ENCODE measurements at places on chromosomes 1 and 21. TPM values are rescaled to one million over a fixed set of nuclear protein-coding genes. Genes with fewer than 3 reads are reported as not detected.

GRCh38 chr1:24178407-24178806 lies 8.7 kb downstream of the IFNLR1 start:
- no peaks in the 10 kb centered on the region for H3K36me3 ChIP-seq
- no peak overlapping the region for H3K4me3 ChIP-seq
- no peak overlapping the region for H3K27ac ChIP-seq
- no peaks in the 10 kb centered on the region for H3K27me3 ChIP-seq
- H3K4me1 ChIP-seq, result no peaks in the 10 kb centered on the region

- H3K27me3 ChIP-seq, result no peaks in the 10 kb centered on the region
- no peak overlapping the region for H3K4me3 ChIP-seq
- no peak for DNase-seq
- H3K36me3 ChIP-seq, result no peaks in the 10 kb centered on the region
- no peaks in the 10 kb centered on the region for H3K4me1 ChIP-seq
- no peak overlapping the region for H3K27ac ChIP-seq
Observed at GRCh38 chr1:91622616-91623015, 122.0 kb downstream of the CDC7 start.

GRCh38 chr1:171139890-171140289 lies 45.2 kb upstream of the FMO2 start:
- no peak overlapping the region for H3K4me3 ChIP-seq
- H3K27me3 ChIP-seq, result no peaks in the 10 kb centered on the region
- H3K36me3 ChIP-seq, result no peaks in the 10 kb centered on the region
- H3K27ac ChIP-seq, result no peak overlapping the region

DNA sequence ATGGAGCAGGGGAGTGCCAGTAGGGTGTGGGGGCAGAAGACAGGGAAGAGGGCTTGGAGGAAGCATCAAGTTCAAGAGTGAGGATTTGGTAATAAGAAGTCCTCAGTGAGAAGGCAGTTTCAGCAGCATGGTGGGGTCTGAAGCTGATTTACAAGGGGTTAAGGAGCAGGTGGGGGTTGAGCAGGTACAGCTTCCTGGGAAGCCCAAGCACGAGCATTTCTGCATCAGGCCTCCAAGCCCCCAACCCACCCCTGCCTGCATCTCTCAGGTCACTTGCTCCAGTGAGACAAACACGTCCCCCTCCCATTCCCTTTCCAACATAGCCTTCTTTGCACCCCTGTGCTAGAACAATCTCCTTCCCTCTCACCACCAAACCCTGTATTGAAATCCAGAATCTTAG lies 574.7 kb downstream of the MATN1 start:
- no peaks in the 10 kb centered on the region for H3K4me1 ChIP-seq
- no peak overlapping the region for H3K4me3 ChIP-seq
- no peaks in the 10 kb centered on the region for H3K27me3 ChIP-seq
- H3K27ac ChIP-seq, result no peak overlapping the region
- no peaks in the 10 kb centered on the region for H3K36me3 ChIP-seq

GRCh38 chr1:67535474-67535873 lies 105.3 kb upstream of the SERBP1 start:
- no peak overlapping the region for H3K4me3 ChIP-seq
- H3K27ac ChIP-seq, result no peak overlapping the region
- H3K36me3 ChIP-seq, result no peaks in the 10 kb centered on the region
- H3K4me1 ChIP-seq, result no peaks in the 10 kb centered on the region
- peak; percentile 41 for DNase-seq
- no peaks in the 10 kb centered on the region for H3K27me3 ChIP-seq

GRCh38 chr1:167409183-167409582 lies 109.1 kb downstream of the CD247 start:
- peaks cover 19% of the 10 kb centered on the region for H3K36me3 ChIP-seq
- DNase-seq, result peak; percentile 46
- H3K27ac ChIP-seq, result no peak overlapping the region
- H3K27me3 ChIP-seq, result no peaks in the 10 kb centered on the region
- H3K4me1 ChIP-seq, result no peaks in the 10 kb centered on the region

DNA sequence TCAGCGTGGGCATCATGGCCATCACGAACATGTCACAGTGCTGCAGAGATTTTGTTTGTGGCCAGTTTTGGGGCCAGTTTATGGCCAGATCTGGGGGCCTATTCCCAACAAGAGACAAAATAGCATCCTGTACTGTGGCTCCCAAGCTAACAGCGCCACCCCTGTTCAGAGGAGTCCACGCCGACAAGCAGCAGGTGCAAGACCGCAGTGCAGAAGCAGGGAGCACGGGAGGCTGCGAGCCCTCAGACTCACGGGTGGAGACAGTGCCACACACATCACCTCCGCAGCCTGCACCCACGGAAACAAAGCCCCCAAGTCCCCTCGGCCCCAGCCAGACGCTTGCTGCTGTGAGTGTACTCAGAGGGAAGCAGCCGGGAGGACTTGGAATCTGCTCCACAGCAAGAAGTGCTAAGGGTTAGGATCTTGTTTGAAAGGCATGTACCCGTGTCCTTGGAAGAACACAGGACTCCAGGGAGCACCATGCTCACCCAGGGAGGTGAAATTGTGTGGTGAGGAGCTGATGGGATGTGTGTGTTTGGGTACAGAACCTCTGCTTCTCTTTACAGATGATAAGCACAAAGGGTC lies 7.1 kb downstream of the TCP10L start:
- no peaks in the 10 kb centered on the region for H3K27me3 ChIP-seq
- H3K27ac ChIP-seq, result no peak overlapping the region
- peak; percentile 58 for DNase-seq
- no peak overlapping the region for H3K4me3 ChIP-seq
- H3K36me3 ChIP-seq, result no peaks in the 10 kb centered on the region

- no peak overlapping the region for H3K27ac ChIP-seq
- H3K4me3 ChIP-seq, result peak overlapping the region; percentile 13
- peaks cover 15% of the 10 kb centered on the region for H3K4me1 ChIP-seq
- no peak for DNase-seq
Observed at GRCh38 chr1:17118706-17119075, 560 bp downstream of the PADI2 start.

DNA sequence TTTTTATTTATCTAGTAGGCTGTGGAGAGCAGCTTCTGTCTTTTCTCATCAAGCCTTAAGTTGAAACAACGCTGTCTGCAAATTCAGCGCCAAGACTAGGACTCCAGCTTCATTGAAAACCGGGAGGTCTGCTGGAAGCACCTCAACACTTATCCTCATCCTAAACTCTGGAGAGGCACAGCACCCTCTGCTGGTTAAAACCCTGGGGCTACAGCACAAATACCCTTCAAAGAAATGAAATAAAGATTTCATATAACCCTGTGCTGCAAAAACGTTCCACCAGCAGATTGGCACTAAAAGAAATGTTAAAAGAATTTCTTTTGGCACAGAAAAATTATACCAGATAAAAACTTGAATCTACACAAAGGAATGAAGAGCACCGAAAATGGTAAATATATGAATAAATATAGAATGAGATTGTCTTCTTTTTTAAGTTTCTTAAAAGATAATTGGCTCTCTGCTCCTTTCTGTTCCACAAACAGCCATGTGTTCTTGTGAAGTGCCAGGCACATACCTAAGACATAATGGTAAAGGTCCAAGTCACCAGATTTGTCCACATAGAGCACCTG lies 227.7 kb upstream of the SAMSN1 start:
- H3K27ac ChIP-seq, result no peak overlapping the region
- peak; percentile 69 for DNase-seq
- no peaks in the 10 kb centered on the region for H3K36me3 ChIP-seq
- no peaks in the 10 kb centered on the region for H3K27me3 ChIP-seq
- no peaks in the 10 kb centered on the region for H3K4me1 ChIP-seq
- H3K4me3 ChIP-seq, result no peak overlapping the region

- DNase-seq, result no peak
- no peaks in the 10 kb centered on the region for H3K27me3 ChIP-seq
- H3K4me3 ChIP-seq, result no peak overlapping the region
Observed at GRCh38 chr1:23469372-23469982, 14.5 kb downstream of the ASAP3 start.

- DNase-seq, result no peak
- H3K27me3 ChIP-seq, result no peaks in the 10 kb centered on the region
- H3K27ac ChIP-seq, result no peak overlapping the region
- no peaks in the 10 kb centered on the region for H3K4me1 ChIP-seq
Observed at GRCh38 chr1:56461158-56462127, 117.9 kb downstream of the PLPP3 start.

GRCh38 chr1:19251305-19252196 lies at the start of the genes EMC1 and MRTO4:
TSS of gene EMC1 (minus strand) at chr1:19251524. CDS start at chr1:19251509, 15 bp downstream.
TSS of gene MRTO4 (plus strand) at chr1:19251805. CDS start at chr1:19251836, 31 bp downstream.
- peak within 1 kb of the TSS; percentile 91 for H3K27ac ChIP-seq
- peak; percentile 92 for DNase-seq
- H3K36me3 ChIP-seq, result peaks cover 9% of the 10 kb centered on the region
- peaks cover 26% of the 10 kb centered on the region for H3K4me1 ChIP-seq
- H3K4me3 ChIP-seq, result peak within 1 kb of the TSS; percentile 75
- H3K27me3 ChIP-seq, result no peaks in the 10 kb centered on the region

DNA sequence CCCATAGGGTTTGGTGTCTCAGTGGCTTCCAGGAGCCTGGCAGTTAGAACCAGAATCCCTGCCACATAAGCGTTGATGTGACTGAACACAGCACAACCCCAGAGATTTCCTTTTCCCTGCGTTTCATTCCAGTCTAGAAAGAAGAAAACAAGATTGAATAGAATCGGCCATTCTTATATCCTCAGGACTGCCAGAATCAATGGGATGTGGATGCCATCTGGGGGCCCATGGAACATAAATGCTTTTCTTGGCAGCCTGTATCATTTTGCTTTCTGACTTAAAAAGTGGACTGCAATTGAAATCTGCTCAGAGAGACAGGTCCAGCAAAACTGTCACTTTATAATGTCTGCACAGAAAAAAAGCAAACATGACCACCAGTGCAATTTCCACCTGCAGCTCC lies 80.3 kb downstream of the DISC1 start:
- H3K36me3 ChIP-seq, result no peaks in the 10 kb centered on the region
- no peaks in the 10 kb centered on the region for H3K27me3 ChIP-seq
- no peak overlapping the region for H3K27ac ChIP-seq
- H3K4me1 ChIP-seq, result no peaks in the 10 kb centered on the region
- no peak overlapping the region for H3K4me3 ChIP-seq

DNA sequence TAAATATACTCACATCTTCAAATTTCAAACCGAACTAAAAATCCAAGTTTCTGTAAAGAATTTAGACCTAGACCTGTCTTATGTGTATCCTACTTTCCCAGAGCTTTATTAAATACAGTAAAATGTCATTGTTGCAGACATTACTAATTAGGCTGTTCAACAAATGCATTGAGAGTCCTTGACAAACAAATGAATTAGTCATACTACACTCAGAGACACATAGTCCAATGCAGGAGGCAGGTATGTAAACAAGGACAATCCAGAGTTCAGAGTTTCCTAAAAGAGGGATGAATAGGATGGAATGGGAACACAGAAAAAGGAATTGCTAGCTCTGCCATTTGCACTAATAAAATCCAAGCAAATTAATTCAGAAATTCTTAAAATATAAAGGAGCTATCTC lies 1.6 kb upstream of the EGLN1 start:
- H3K27me3 ChIP-seq, result peaks cover 6% of the 10 kb centered on the region
- H3K36me3 ChIP-seq, result no peaks in the 10 kb centered on the region
- no peak overlapping the region for H3K27ac ChIP-seq

GRCh38 chr1:24351247-24351646 lies 32.1 kb downstream of the GRHL3 start:
- H3K36me3 ChIP-seq, result no peaks in the 10 kb centered on the region
- H3K4me3 ChIP-seq, result no peak overlapping the region
- H3K27ac ChIP-seq, result no peak overlapping the region
- no peaks in the 10 kb centered on the region for H3K4me1 ChIP-seq

DNA sequence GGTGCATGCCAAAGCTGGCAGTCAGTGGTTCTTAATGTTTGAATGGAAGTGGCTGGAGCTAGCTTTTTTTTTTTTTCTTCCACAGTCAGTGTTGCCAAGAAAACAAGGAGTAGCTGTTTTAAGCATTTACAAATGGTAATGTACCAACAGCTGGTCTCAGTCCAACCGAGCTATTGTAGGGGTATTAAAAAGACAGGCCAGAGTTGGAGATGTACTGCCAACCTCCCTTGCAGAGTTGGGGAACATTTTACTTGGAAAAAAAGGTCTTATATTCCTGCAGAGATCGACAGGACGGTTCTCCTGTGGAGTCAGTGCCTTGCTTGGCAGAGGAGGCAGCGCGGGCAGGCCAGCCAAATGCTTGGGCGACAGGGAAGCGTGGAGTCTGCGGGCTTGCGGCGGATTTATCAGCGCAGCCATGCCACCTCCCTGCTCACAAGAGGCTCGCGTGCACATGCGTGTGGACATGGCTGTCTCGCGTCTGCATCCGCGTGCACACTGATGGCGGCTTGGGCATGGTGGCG lies 338.1 kb downstream of the RPS6KC1 start:
- no peaks in the 10 kb centered on the region for H3K36me3 ChIP-seq
- H3K4me3 ChIP-seq, result no peak overlapping the region
- no peaks in the 10 kb centered on the region for H3K4me1 ChIP-seq

DNA sequence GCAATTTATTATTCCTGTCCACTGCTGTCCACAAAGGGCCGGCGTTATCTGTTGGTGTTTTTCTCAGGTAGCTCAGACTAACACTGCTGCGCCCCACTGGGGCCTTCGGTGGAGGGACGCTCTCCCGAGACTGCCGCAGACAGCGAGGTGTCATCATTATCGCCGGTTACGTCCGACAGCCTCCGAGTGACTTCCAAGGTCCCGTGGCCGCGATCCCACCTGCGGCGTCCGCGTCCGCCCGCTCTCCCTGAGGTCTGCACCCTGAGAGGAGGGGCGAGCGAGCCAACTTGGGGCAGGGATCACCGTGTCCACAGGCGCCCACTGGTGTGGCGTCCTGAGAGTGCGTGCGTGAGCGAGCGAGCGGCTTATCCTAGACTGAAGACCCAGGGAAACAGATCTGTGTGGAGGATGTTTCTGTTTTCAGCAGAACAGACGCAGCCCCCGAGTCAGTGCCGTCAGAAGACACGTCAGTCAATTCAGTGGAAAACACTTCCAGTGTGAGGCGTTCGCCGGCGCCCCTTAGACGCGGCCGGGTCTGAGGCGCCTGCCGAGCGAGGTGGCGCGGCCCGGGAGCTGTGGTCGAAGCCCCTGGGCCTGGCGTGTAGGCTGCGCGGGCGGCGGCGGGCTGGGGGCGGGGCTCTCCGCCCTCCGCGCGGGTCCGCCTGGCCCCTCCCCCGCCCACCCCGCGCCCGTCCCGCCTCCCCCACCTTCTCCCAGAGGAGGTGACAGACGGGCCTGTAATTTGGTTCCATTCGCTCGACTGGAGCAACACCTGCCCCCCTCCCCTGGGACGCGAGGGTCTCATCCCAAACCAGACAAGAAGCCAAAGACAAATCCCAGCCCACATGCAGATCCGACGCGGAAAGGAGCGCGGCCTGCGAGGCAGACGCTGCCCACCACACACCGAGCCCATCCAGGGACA lies 12.6 kb downstream of the NHLH2 start:
- peaks cover 7% of the 10 kb centered on the region for H3K4me1 ChIP-seq
- H3K4me3 ChIP-seq, result peak overlapping the region; percentile 10
- H3K27ac ChIP-seq, result no peak overlapping the region
- DNase-seq, result no peak
- H3K27me3 ChIP-seq, result peaks cover 18% of the 10 kb centered on the region

GRCh38 chr21:46057710-46058241 lies 40.1 kb upstream of the COL6A2 start:
- no peak for DNase-seq
- H3K4me1 ChIP-seq, result peaks cover 33% of the 10 kb centered on the region
- H3K36me3 ChIP-seq, result no peaks in the 10 kb centered on the region
- H3K27me3 ChIP-seq, result peaks cover 13% of the 10 kb centered on the region
- no peak overlapping the region for H3K27ac ChIP-seq
- no peak overlapping the region for H3K4me3 ChIP-seq

GRCh38 chr1:36516372-36517010 lies 33.8 kb upstream of the CSF3R start:
- H3K4me1 ChIP-seq, result no peaks in the 10 kb centered on the region
- no peak overlapping the region for H3K4me3 ChIP-seq
- no peaks in the 10 kb centered on the region for H3K36me3 ChIP-seq
- no peaks in the 10 kb centered on the region for H3K27me3 ChIP-seq

The S100A9 gene
- total RNA-seq, result 334 TPM

The TRAF3IP3 gene
- 273 TPM for total RNA-seq

The SPOCD1 gene
- total RNA-seq, result not detected

The ACTA1 gene
- total RNA-seq, result 0.25 TPM

The ZBED6 gene
- 41.3 TPM for total RNA-seq

Measured in natural killer cell (primary cell).